ENCODE measurements at places on chromosomes 11 and 22.

GRCh38 chr22:50705219-50705691 is 32.6 kb downstream of the SHANK3 start:
- DNase-seq: no peak

DNA sequence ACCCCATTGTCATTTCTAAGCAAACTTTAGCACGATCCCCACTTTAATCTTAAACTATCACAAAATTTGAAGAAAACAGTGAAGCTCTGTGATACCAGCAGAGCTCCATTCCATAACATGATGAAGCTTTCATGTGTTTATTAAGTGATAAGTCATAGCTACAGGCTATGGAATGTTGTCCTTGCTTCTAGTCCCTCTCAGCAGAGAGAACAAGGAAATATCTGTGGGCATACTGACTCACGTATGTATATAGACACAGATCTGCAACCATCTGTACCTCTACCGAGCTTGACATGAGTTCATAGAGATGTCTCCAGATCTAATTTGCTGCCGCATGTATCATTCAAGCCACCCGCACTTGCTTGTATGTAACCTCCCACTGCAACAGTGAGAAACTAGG is 588.9 kb downstream of the ETS1 start:
- DNase-seq: no peak

DNA sequence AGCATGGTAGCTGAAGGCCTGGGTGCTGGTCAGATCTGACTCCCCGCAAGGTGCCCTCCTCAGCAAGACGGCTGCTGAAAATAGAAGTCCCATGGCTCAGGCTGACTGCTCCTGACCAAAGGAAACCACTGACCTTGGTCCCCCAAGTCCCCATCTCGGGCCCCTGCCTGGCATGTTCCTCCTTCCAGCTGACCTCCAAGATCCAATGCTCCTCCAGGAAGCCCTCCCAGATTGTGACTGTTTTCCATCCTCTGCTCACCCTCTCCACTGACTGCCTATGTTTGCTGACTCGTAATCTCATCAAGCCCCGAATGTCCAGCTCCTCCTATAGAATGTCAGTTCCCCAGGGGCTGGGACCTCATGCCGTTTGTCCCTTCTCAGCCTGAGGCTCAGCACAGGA is 30.5 kb downstream of the ALX4 start:
- DNase-seq: no peak

GRCh38 chr11:129709801-129710398 is 105.7 kb upstream of the TMEM45B start:
- no peak for DNase-seq

DNA sequence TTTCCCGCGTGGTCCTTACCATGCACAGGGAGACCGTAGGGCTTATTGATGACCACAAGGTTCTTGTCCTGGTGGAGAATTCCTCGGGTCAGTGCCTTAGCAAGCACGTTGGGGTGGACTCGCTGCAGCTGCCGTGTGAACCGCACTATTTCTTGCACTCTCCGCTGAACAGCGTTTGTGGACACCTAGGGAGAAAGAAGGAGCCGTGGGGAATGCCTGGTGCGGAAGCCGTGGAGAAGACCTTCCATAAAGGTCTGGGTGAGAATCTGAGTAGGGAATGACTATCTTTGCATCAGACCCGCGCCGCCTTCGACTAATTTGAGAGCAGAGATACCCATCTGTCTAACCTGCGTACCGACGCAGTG is 597 bp downstream of the RPUSD4 start:
- DNase-seq: no peak

DNA sequence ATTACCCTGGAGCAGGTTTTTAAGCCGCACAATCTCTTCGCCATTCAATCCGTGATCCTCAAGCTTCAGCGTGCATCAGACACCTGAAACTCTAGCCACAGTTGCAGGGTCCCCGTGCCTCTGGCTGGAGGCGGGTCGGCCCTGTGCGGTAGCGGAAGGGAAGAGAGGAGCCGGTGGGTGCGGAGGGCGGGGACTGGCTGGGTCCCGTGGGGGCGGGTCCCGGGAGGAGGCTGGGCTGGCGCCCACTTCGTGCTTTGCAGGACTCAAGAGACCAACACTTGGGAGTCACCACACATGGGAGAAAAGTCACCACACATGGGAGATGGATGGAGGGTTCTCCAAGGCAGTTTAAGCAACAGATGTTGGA is 772 bp downstream of the C22orf15 start:
- DNase-seq: no peak

DNA sequence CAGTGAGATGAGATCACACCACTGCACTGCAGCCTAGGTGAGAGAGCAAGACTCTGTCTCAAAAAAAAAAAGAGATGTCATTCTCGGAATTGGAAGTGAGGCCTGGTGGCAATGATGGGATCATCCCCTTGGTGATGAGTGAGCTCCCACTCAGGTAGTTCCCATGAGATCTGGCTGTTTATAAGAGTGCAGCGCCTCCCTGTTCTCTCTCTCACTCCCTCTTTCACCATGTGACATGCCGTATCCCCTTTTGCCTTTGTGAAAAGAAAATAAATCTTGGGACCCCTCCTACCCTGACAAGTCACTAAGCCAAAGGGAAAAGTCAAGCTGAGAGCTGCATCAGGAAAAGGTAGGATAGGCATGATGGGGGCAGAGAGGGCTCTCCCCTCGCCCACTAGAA is 28.8 kb downstream of the ZNF70 start:
- no peak for DNase-seq

- no peak for DNase-seq
Measured at GRCh38 chr11:30631148-30631547, 45.0 kb upstream of the MPPED2 start.

DNA sequence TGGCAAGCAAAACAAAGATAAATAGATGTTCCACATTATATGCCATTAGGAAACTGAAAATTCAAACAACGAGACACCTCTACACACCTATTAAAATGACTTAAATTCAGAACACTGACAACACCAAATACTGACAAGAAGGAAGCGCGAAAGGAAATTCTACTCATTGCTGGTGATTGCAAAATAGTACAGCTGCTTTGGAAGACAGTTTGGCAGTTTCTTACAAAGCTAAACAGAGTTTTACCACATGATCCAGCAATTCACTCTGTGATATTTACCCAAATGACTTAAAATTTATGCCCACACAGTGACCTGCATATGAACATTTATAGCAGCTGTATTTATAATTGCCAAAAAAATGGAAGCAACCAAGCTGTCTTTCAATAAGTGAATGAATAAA is 232.6 kb downstream of the CASP12 start:
- DNase-seq: no peak

GRCh38 chr11:11117730-11118129 is 235.3 kb downstream of the CSNK2A3 start:
- DNase-seq: no peak

- DNase-seq: no peak
Measured at GRCh38 chr22:36435516-36436415, 45.7 kb downstream of the TXN2 start.

Measured in SK-MEL-5 (cell line).